ENCODE measurements at places on chromosomes 3 and 15.

DNA sequence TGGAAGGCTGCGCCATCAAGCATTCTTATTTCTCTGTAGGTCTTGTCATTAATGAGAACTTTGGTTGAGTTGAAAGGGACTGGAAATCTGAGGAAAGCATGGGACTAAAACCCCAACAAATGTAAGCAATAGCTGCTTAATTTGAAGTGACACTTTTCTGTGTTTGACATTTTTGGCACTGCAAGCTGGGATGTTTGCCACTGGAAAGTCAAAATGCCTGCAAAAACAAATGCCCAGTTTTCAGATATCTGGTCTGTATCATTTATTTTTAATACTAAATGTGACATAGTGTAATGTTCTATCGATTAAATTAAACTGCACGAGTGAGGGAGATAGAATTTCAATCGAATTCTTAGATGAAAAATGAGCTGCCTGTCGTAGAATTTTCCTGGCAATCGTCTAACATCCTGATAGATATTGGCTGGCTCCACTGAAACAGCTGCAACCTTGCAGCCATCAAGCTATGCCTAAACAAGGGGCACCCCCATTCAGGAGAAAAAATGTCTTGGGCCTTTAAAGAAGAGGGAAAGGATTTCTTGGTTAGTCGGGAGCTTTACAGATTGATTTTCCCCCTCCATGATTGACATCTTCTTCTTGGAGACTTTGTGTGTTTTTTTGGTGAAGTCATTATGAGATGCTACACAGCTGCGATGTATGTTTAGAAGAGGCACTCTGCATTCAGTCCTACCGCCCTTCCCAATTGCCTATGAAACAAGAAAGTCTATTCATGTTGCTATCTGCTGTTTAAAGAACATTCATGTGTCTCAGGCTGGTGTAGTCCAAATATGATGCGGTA is 316.7 kb upstream of the TBL1XR1 start:
- no peak for DNase-seq

DNA sequence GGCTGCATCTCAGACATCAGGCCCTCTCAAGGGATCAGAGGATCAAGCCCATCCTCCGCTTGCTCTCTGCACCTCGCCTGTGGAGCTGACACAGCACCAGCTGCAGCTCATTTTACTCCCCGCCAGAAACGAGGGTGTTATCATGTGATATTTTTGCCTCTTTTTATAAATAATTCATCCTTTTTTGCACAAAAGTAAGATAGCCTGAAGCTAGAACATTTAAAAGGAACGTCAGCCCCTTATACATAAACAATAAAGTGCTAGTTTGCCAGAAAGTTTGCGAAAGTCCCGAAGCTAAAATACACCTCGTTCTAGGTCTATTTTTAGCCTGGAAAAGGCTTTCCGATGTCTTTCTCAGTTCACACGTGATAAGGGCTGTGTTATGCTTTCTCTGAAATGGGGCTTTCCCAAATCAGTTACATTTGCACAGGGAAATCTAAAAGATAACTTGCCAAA is 9.6 kb upstream of the FAM174B start:
- no peak for DNase-seq

DNA sequence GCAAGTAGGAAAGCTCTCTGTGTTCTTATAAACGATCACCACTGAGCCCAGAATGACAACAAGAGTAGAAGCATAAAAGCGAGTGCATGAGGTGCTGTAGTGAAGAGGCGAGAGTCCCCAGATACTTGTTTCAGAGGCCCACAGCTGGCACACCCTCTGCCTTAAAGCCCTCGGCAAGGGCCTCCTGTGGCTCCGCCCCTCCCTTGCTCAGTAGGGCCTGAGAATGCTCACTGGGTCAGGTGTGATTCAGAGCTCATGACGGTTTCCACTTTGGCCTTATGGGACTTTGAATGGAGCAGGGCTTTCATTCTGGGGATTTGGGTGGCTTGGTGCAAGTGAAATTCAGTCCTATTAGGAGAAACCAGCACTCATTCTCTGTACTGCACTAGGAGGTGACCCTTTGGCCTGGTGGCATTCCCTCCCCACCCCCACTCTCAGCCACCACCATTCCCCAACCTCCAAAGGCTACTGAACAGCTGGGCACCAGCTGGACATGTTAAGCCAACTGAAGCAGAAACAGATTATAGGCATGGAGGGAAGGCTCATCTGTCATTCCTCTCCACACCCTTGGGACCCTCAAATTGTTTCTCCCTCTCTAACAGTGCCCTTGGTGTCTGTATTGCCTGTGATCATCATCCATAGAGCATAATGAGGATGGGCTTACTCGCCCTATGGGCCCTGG is 109.6 kb upstream of the CTDSPL start:
- DNase-seq = no peak

DNA sequence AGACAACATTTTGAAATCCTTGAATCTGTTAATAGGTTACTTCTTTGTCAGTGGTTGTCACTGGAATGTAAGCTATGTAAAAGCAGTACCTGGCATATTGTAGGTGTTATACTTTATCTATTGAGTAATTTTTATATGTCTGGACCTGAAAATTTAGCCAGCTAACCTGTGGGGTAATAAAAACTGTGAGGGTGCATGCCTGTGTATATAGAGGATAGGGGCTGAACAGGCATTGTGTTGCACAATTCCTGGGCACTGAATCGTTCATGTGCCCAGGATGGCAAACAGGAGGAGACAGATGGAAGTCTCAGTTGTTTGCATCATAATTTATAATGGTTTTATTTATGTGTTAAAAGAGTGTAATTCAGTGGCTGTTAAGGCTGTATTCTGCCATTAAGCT is 67.1 kb downstream of the ARMC8 start:
- DNase-seq = no peak

DNA sequence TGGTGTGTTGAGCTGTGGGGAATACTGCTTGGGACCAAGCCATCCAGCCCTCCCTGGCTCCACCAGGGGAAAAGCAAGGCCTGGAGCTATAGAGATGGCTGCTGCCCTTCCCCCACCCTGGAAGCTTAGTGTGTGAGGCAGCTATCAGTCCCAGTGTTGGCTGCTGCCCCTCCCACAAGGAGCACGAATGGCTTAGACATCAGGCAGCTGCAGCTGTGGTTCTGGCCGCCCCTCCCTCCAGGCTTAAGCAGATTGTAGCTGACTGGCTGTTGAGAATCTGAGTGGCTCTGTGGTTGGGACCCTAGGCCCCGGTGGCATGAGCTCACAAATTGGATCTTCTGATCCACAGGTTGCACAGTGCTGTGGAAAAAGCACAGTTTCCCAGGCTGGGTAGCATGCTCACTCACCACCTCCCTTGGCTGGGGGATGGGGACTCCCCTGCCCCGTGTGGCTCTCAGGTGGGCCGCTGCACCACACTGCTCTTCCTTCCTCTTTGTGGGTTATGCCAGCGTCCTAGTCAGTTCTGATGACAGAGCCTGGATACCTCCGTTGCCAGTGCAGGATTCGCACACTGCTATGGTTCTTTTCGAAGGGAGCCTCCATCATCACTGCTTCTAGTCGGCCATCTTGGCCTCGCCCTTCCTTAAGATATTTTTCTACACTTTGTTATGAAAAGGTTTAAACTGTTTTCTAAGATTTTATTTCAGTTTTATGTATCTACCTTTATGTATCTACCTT is 21.2 kb upstream of the SUCNR1 start:
- DNase-seq = no peak

DNA sequence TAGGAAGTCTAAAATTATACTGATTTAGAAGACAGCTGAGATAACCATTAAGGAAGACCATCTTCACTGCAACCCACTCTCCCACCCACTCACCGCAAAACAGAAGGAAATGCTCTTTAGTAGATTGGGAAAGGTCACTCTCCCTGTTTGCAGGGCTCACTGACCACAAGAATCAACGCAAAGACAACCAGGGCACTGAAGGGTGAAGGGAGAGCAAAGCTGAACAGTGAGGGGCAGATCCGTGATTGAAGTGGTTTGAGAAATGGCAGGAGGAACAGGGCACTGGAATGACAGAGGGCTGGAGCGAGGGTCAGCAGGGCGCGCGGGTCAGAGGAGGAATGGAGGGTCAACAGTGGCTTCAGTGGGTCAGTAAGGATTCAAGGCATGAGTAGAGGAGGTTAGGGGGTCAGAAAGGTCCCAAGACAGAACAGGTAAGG is 520 bp downstream of the MESD start:
- no peak for DNase-seq

GRCh38 chr3:170751083-170751898 is 118.7 kb downstream of the RPL22L1 start:
- DNase-seq = no peak

DNA sequence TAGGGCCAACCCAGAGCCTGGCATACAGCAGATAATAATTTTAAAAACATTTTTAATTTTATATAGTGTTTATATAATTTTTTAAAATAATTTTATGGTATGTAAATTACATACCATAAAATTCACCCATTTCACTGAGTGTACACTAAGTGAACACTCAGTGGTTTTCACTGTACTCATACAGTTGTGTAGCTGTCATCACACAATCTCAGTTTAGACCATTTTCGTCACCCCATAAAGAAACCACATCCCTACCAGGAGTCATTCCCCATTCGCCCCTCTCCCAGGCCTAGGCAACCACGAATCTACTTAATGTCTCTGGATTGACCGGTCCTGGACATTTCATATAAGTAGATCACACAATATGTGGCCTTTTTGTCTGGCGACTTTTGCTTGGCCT is 10.2 kb downstream of the EEFSEC start:
- DNase-seq = no peak

DNA sequence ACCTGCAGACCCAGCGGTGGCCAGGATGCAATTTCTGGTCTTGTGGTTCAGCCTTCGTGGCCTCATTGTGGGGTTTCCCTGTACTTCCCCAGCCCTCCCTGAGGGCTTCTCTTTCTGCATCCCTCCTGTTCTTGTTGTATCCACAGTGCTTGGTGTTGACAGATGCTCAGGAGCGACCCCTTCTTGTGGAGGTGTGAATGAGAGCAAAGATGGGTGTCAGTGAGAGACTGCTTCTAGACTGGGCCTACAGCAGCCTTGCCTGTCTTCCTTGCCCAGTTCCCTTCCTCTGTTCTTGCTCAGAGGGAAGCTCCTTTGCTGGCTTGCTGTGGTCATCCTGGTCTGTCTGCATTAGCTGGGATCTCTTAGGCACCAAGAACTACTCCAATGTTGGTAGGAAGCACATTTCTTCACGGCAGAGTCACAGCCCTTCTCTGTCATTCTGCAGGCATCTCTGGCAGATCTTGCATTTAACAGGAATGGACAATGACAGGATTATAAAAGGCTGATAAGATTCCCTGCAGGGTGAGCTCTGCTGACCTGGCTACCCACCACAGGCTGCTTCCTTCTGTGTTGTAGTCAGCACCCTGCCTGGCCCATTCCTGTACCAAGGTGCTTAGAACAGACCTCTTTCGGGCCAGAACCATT is 317.8 kb upstream of the C2CD4B start:
- no peak for DNase-seq

- no peak for DNase-seq
Measured at GRCh38 chr3:98513091-98513511, 9.6 kb downstream of the CLDND1 start.

DNA sequence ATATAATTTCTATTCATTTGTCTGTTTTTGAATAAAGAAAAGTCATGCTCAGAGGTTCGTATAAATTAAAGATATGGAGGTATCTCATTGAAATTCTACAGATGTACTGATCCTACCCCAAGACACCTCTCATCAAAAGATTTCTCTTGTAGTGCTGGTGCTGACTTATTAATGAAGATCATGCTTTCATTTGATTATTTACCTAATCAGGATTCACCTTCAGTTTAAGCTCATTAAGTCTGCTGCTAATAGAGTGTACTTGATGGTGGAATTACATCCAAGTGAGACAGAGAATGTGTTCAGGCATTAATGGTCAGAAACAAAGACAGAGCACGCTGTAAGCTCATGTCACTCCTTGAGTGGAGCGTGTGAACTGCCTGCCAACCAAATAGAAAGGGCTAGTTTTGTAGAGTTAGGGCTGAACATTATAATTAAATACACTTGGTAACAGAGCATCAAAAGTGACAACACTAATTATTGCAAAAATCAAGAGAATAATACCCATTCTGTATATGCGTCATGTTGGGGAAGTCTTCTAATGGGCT is 45.5 kb downstream of the KBTBD12 start:
- no peak for DNase-seq

DNA sequence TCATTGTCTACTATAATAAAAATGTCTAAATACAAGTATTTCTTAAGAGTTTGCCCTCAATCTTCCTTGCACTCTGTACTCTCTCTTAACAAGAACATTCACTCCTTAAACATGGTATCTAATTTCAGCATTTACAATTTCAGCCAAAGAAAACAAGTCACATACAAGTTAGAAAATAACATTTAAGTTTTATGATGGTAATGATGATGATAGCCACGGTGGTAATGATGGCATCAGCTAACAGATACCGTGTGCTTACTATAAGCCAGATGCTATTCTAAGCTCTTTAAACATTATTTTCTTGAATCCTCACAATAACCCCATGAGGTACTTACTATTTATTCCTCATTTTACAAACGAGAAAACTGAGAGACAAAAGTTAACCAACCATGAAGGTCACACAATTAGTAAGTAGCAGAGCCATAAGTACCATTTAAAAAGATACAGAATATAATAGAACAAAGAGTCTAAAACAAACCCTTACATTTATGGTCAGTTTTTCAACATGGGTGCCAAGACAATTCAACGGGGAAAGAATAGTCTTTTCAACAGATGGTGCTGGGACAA is 7.4 kb downstream of the SPICE1 start:
- no peak for DNase-seq

- DNase-seq = no peak
Measured at GRCh38 chr15:39430389-39430788, 150.5 kb upstream of the THBS1 start.

- DNase-seq = no peak
Measured at GRCh38 chr3:53817211-53817610, 29.0 kb downstream of the CHDH start.

- no peak for DNase-seq
Measured at GRCh38 chr3:134463676-134464063, 22.1 kb downstream of the ANAPC13 start.

- DNase-seq = no peak
Measured at GRCh38 chr3:119817583-119818363, 35.9 kb downstream of the NR1I2 start.

Measured in CD4-positive, alpha-beta T cell treated with Interleukin-17A for 4 hours (primary cell).